ENCODE measurements at places on chromosomes 4 and X.

DNA sequence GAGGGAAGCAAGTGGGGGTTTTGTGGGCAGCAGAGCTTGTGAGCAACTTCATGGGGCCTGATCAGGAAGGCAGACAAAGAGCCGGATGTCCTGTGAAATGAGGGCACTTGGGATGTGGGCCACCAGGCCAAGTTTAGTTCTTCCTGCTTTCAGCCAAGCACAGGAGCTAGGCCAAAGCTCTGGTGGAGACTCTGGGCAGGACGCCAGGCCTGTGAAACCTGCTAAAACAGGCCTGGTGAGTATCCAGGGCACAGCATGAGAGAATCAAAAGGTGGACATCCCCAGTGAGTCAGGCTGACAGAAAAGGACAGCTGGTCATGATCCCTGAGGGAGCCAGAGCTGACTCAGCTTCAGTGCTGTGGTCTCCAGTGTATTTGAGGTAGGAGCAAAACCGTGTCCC is 95.7 kb downstream of the NPNT start:
- DNase-seq: no peak

GRCh38 chrX:110145854-110146253 is 142.9 kb downstream of the TMEM164 start:
- DNase-seq: no peak

GRCh38 chr4:108833046-108833445 is 70.2 kb upstream of the ETNPPL start:
- DNase-seq: no peak

DNA sequence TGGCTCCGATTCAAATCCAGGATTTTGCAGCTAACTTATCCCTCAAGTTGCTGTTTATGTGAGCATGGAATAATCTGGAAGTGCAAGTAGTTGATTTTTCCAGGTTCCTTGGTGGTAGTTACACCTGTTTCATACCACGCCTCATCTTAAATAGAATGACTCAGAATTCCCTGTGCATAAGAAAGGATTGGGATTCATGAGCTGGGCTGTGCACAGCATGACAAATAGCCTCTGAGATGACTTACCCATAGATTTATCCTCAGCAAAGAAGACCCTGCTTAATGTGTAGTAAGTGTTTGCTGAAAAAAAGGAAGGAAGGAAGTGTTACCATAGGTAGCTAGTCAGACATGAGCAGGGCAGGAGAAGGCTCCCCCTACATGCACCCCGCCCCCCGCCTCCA is 777.7 kb upstream of the ADGRL3 start:
- no peak for DNase-seq

DNA sequence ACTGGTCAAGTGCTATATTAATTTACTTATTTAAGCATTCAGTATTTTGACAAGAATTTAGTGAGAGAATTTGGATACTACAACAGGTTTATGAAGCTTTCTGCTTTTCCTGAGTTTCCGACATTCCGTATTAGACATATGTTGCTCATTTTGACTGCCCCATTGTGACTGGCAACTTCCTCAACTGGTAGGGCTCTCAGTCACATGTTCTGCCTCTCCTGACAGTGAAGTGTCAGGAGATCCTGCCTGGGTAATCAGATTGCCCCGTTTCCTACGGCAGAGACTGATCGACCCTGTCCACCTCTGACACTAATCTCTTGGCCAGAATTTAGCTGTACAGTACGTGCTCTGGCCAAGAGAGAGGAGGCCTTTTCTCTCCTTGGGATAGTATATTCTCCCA is 49.5 kb downstream of the CLNK start:
- DNase-seq: no peak

- DNase-seq: no peak
These were observed 796.7 kb downstream of the RAPGEF2 start for GRCh38 chr4:159899596-159899995.

DNA sequence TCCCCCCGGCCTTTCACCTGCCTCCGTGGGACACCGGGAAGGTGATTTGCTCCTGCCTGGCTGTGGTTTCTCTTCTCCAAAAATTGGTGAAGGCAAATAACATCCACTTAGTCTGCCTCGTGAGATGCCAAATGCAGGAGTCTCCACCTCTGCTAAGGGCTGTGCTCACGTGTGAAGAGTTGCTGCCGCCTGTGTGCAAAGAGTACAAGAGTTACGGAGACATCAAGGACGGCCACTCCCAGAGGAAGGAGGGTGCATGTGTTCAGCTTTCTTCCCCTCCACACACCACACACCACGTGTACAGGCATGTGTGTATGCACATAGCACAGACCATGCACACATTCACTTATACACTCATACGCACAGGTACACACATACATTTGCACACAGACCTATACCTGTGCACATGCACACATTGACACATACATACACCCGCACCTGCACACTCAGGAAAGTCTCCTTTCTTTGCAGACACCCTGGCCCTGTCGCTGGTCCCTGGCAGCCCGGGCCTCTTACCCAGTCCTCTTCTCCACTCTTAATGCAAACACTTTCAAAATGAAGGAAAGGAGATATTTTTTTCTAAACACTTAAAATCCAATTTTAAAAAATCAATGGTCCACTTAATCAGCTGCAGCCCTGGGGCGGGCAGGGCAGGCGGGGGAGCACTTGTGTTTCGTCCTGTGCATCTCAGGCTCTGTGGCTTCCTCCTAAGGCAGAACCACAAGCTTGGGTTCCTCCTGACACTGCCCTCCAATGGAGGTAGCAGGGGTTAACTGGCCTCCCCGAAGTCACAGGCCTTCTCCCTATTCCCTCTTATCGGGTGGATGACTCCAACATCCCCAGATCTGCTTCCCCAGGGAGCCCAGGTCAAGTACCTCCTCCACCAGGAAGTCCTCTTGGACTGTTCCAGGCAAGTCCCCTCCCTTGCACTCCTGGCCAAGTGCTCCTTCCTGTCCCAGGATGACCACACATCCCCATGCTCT is 103.0 kb downstream of the CPZ start:
- no peak for DNase-seq

DNA sequence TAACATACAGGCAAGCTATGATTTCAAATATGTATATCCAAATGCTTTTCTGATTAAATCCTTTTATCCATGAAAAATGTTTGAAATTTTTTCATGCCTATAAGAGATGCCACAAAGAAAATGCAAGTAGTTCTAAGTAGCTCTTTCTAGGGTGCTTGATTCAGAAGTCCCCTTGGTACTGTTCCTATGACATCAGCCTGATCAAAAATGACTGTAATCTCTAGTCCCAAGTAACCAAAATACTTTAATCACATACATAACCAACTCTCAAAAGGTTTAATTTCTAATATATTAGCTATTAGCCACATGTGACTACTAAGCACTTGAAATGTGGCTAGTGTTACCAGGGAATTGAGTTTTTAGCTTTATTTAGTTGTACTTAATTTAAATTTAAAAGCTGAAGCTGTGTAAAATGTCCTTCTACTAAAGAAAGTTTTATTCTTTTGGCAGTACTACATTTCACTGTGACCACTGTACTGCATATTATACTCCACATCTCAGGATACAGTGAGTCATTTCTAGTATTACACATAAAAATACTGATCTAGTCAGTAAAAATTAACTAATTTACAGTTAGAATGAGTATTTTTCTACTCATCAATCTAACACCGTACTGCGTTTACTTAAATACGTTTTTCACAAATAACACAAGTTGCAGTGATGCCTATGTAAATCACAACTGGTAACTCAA is 33.9 kb downstream of the FBXW7 start:
- DNase-seq: no peak

DNA sequence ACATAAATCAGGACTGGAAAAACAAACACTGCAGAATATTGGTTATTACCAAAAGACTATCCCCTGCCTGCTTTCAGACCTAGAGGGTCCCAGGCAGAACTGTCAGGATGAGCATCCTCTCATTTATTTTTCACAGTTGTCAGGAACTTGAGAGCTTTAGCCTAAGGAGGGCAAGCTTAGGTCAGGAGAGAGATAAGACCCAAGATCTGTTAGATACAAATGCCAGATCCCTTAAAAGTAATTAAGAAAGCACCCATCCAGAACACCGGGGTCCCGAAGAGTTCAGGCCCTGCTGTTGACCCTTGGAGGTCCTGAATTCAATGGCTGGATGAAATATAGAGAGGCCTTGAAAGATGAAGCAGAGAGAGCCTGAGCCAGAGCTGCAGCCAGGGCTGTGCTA is 5.9 kb upstream of the MAGEB3 start:
- no peak for DNase-seq

DNA sequence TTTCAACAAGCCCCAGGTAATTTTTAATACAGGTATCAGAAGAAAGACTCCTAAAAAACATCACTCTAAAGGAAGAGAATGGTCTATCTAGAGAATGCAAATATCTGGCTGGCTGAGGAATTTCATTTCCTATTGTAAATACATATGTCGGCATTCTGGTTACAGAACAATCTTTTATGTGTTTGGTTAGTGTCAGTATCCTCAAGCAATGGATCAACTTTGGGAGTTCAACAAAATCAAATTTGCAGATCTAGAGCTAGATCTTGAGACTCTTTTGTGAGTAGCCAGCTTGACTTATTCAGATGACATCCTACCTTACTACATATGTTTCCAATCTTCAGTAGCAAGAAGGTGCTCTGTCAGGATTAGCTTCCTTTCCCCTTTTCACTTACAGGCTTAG is 145.1 kb downstream of the BTC start:
- no peak for DNase-seq

GRCh38 chr4:143025081-143025704 is 159.5 kb upstream of the USP38 start:
- no peak for DNase-seq

DNA sequence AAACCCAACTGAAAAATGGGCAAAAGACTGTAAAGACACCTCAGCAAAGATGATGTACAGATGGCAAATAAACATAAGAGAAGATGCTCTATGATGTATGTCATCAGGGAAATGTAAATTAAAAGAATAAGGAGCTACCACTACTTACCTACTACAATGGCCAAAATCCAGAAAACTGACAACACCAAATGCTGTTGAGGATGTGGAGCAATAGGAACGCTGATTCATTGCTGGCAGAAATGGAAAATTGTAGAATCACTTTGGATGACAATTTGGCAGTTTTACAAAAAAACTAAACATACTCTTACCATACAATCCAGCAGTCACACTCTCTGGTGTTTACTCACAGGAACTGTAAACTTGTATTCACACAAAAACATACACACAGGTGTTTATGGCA is 222.3 kb upstream of the LDB2 start:
- no peak for DNase-seq

DNA sequence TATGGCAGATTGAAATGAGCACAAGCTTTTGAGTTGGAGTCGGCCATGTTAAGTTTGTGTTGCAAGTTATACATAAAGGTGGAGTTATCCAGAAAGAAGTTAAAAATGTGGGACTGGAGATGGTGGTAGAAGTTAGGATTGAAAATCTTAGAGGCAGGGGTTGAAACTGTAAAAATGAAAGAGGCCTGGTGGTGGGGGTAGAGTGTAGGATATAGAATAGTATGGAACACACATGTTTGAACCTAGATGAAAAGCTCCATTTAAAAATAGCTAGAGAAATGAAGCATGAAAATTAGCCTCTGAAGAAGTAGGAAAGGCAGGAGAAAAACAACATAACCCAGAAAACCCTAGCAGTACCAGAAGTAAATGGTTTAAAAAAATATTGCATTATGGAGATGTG is 131.8 kb upstream of the ENPEP start:
- DNase-seq: no peak

DNA sequence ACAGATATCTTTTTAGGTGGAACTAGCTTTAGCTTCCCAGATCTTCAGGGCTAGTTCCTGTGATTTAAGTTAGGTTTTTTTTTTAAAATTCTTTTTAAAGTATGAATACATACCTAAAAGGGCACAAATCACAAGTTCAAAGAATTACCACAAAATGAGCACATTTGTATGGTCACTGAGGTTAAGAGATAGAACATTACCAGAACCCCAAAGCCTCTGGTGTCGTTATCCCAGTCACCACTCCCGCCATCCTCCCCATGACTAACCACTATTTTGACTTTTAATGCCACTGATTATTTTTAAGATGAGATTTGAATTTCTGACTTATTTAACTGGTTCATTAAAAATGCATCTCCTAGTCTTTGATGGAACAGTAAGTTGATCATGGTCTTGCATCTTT is 5.4 kb downstream of the PGK1 start:
- no peak for DNase-seq

- DNase-seq: no peak
These were observed 95.4 kb downstream of the SHOX start for GRCh38 chrX:725971-726370.

GRCh38 chr4:168639914-168640313 is 143.1 kb downstream of the PALLD start:
- no peak for DNase-seq

DNA sequence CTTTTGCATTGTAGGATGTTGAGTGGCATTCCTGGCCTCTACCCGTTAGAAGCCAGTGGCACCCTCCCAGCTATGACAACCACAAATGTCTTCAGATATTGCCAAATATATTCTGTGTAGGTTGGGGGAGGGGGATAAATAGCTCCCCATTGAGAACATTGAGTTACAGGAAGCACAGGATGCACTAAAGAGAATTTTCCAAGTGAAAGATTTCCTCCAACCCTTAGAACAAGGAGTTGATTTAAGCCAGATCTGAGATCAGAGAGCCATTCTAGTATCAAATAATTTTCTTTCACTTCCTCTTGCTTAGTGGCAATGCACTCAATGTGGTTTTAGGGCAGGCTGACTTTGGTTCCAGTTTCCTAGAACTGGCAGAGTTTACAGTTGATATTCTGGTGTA is 436.6 kb downstream of the C4orf33 start:
- DNase-seq: no peak

GRCh38 chr4:5989236-5990225 is 28.7 kb downstream of the C4orf50 start:
- DNase-seq: no peak

DNA sequence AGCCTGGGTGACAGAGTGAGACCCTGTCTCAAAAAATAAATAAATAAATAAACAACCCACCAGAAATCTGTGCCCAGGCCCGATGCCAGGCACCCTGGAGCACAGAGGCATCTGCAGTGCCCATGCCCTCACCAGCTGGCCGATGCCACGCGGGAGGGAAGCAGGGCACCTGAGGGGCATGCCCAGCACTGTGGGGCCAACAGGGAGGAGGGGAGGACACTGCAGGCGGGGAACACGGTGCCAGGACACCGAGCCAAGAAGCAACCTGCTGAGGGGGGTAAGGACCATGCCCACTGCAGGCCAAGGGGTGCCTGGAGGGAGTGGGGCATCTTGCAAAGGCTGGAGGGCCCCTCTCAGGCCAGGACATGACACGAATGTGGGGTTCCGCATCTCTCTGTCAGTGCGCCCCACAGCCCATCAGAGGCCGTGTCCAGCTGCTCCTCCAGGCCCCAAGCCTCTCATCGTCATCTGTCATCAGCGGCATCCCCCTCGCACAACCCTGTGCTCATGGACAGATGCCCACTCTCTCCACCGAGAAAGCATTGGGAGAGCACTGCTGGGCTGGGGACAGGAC is 13.3 kb upstream of the DUSP9 start:
- DNase-seq: peak; percentile 9
